ENCODE measurements at places on chromosomes 7 and 10. TPM values are rescaled to one million over a fixed set of nuclear protein-coding genes. Genes with fewer than 3 reads are reported as not detected.

DNA sequence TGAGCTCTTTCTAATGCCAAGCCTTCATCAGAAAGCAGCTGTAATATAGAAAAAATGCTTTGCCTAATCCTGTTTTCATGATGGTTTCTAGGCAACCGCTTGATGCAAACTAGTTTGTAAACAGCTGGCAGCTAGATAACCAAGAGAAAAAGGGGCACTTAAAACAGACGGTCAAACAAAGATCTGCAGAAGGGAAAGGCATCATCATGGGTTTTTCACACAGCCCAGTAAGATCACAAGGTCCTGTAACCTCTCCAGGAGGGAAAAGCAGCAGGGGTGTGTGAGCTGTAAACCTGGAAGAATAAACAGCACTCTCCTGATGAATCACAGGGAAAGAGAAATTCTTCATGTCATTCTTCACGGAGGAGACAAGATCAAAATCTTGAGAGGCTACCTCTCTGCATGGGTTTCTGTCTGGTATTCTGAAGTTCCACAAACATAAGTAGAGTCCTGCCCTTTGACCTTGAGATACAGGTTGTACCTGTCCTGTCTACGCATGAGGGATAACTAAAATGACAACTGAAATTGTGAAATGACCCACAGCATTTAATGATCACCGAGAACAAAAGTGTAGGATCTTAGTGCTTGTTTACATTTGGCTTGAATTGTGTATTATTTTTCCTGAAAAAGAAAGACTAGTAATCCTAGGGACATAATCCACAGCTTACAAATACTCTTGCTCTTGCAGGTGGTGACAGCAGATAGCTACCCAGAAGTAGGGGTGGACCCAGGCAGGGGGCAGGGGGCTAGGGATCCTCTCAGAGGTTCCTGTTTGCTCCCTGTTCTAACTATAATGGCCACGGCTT, 48.0 kb downstream of the CREB3L2 start:
- no peak for DNase-seq

DNA sequence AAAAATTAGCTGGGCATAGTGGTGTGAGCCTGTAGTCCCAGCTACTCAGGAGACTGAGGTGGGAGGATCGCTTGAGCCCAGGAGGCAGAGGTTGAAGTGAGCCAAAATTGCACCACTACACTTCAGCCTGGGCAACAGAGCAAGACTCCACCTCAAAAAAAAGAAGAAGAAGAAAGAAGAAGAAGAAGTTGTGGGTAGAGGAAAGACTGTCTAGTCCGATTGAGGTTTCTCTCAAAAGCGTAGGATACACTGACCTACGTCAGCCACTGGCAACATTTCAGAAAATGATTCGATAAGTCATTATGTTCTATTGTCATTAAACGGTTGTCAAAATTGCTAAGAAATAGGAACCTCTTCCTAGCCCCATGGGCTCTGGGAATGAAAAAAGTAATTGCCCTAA, 22.3 kb upstream of the RHBDD2 start:
- DNase-seq = no peak

DNA sequence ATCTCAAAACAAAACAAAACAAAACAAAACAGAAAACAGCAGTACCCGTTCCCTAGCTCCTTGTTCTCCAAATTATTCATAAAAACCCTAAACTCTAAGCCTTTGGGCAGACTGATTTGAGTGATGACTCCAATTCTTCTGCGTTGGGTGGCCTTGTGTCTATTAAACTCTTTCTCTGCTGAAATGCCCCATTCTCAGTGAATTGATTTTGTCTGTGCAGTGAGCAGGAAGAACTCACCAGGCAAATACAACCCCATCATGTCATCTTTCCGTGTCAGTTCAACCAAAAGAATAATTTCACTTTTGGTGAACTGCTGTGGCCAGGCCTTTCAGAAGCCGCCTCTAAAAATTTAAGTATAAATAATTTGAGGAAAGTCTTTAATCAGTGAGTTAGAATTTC, 18.5 kb upstream of the TSPAN13 start:
- DNase-seq = no peak

DNA sequence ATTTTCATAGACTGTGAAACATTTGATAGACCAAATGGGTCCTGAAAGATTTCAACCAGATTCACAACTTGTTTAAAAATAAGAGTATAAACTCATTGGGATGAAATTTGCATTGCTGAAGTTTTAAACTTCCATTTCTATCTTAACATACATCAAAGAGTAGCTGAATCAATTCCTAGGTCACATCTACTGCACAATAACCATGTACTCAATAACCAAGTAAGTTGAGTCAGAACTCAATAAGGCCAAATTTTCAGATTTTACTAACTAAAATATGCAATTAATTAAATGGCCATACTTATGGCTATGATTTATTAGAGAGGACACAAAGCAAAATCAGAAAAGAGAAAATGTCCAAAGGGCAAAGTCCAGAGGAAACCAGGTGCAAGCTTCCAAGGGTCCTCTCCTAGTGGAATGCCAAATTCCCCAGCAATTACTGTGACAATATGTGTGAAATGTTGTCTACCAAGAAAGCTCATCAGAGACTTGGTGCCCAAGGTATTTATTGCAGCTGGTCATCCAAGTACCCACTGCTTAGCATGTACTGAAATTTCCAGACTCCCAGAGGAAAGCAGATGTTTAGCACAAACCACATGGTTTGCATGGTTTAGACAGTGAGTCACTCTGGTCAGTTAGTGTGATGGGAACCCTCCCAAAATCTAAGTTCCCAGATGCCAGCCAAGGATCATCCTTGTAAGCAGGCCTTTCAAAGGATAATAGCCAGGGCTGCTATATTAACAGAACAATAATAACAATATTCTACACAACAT, 238.9 kb downstream of the IPMK start:
- DNase-seq = no peak

DNA sequence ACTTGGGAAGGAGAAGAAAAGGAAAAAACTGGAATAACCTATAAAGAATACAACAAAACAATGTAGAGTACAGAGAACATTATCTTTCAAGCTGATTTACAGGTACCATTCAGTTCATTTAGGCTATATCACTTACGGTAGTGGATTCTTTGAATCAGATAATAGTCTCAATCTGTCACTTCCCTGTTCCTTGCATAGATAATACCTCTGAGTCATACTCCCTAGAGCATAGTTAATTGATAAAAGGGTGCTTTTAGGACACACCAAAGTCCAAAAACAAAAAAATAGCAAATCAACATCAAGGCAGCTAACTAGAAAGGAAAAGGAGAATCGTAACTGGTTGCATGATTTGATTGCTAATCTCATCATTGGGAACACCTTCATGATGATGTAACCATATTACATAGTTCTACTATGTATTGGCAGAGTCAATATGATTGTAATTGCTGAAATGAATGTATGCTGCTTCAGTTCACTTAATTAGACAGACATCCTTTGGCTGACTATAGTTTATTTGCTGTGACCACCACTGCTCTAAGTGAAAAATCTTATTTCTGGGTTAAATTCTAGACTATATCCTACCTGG, 844.4 kb downstream of the GATA3 start:
- no peak for DNase-seq

GRCh38 chr7:144452064-144452463, 48.6 kb upstream of the NOBOX start:
- no peak for DNase-seq

DNA sequence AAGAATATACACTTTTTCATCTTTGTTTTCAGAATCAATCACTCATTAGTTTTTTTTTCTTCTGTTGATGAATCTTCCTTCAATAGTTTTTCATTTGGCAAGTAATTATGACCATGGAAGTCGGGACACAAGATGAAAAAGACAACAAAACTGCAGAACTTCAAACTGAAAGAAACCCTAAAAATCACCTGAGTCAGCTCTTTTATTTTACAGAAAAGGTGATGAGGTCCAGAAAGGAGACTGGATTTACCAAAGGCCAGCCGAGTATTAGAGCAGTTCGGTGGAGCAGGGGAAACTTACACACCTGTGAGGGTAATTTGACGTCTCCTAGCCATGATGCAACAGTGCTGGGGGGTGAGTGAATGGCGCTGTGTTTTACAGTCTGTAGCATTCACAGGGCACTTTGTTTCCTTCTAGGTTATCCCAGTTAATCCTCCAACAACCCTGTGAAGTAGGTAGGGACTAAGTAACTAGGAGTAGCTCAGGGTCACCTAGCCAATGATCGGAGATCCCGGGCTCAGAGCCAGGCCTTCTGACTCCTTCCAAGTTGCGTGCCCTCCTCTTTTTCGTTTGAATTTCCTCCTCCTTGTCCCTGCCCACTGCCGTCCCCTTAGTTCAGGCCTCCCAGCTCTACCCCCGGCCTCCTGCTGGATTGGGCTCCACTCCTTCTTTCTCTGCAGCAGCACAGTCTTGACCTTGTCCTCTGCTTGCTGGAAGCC, 14.0 kb downstream of the RBM20 start:
- no peak for DNase-seq

GRCh38 chr7:2823130-2823529, 21.0 kb downstream of the GNA12 start:
- no peak for DNase-seq

- DNase-seq = no peak
Observed at GRCh38 chr10:47255866-47256265, 44.1 kb upstream of the GDF10 start.

GRCh38 chr10:12707461-12708185, 293.9 kb downstream of the CCDC3 start:
- peak; percentile 41 for DNase-seq

DNA sequence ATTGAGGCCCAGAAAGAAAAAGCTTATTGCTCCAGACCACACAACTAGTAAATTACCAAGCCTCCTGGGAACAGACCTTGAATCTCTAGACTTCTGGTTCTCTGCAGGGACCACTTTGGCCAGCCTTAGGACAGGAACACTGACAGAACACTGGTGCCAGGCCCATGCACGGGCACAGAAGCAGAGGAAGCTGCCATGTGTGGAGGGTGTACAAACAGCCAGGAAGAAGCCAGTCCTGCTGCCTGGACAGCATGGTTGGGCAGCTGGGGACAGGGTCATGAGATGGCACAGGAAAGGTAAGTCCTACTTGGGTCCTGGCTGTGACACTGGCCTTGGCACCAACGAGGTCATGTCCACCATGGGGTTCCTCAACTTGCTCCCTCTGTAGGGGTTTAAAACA, 19.2 kb downstream of the MMRN2 start:
- no peak for DNase-seq

GRCh38 chr7:10239695-10240345, 733.9 kb upstream of the PHF14 start:
- no peak for DNase-seq

DNA sequence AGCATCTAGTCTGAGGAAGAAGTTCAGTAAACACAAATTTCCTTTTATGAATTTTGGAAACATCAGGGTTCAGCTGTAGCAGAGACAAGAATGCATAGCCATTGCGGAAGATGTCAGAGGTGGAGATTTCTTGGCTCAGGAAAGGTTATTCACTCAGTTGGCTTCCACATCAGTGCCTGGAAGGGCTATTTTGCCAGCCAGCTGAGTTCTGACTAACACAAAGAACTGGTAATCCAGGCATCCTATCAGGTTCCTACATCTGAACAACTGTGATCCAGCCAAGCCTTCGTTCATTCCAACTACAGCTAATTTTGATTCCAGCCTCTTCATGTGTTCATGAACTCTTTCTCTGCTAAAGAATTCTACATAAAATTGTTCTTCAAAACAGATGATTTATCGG, 965.6 kb downstream of the XPNPEP1 start:
- no peak for DNase-seq

GRCh38 chr10:14485986-14486385, 155.3 kb upstream of the FRMD4A start:
- DNase-seq = no peak

DNA sequence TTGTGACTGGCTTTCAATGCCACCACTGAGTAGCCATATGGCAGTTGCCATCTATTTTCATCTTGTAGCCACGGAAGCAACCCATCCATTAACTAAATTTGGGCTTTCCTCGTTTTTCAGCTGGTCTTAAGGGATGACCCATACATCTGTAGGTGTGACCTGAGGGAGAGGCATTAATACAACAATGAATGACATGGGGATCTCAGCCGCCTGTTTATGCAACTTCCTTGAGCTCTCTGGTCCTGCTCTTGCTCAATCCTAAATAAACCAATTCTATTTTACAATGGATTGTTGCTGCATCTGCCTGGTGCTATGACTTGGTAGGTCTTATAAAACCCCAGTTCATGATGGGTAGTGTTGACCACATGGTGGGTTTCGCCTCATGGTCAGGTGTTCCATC, 21.9 kb upstream of the ADAM22 start:
- DNase-seq = no peak

DNA sequence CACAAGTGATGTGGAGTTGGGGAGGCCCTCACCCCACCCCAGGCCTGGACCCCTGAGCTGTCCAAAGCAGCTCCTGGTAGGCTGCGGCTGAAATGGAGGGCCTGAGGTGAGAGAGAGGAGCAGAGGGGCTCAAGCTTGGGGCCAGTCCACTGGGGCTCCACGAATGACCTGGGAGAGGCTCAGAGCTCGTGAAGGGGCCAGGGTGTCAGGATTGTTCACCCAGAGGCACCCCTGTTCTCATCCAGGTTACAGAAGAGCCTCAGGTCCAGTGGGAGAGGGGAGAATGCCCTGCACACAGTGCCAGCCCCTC, 102.2 kb upstream of the RET start:
- no peak for DNase-seq

GRCh38 chr7:73726083-73726466, 6.6 kb upstream of the STX1A start:
- DNase-seq = no peak

DNA sequence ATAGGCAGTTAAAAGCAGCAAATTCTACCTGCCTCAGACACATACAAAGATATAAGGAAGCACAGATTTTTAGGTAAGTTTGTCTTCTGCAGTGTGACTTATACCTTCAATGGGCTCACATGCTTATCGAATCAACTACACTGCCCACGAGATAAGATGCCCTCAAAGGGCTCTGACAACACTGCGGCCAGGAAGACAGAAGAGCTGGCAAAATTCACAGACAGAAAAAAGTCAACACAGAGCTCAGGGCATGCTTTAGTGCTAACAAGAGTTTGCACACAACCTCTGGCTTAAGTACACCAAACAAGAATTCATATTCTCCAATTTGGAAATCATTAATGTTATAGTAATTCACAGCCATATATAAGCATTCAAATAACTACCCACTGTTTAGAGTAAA, 62.3 kb downstream of the LARP4B start:
- no peak for DNase-seq

GRCh38 chr10:17650416-17650815, 6.5 kb downstream of the STAM start:
- no peak for DNase-seq

GRCh38 chr7:12623885-12624498, 53.5 kb downstream of the SCIN start:
- DNase-seq = no peak

GRCh38 chr10:126911301-126911700, 6.1 kb downstream of the DOCK1 start:
- DNase-seq = no peak

The SDHAF3 gene
- 18.5 TPM for total RNA-seq

The DKK1 gene
- not detected for total RNA-seq

The OR2A1 gene
- total RNA-seq = not detected

The PON1 gene
- total RNA-seq = not detected

The AKR1C3 gene
- total RNA-seq = not detected

The ADRB1 gene
- not detected for total RNA-seq

The ETV1 gene
- not detected for total RNA-seq

The CCL26 gene
- not detected for total RNA-seq

The MYO3A gene
- 1.4 TPM for total RNA-seq
